Colonic mucosa (tissue), 4 donors: ENCODE measurements at places on chromosomes 2 and 18. TPM values are rescaled to one million over a fixed set of nuclear protein-coding genes. Genes with fewer than 3 reads are reported as not detected.

DNA sequence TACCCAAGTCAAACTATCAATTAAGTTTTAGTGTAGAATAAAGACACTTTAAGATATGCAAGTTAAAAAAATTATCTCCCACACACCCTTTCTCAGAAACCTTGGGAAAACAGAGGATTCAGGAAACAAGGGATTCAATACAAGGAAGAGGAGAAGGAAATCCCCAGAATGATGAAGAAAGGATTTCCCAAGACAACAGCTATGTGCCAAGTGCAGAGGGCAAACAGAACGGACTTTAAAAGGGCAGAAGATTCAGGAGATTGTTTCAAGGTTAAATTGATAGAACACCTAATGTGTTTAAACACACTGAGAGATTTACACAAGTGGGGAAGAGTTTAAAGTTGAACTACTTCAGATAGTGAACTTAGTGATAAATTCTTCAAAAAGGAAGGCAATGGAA, 71.5 kb upstream of the EPAS1 start:
- no peak overlapping the region for H3K27ac ChIP-seq
- no peak overlapping the region for H3K4me3 ChIP-seq
- no peaks in the 10 kb centered on the region for H3K4me1 ChIP-seq

GRCh38 chr2:34345030-34345429, 745.9 kb upstream of the FAM98A start:
- H3K27ac ChIP-seq, result no peak overlapping the region
- no peaks in the 10 kb centered on the region for H3K27me3 ChIP-seq
- H3K36me3 ChIP-seq, result no peaks in the 10 kb centered on the region
- no peak for DNase-seq

- no peaks in the 10 kb centered on the region for H3K36me3 ChIP-seq
- DNase-seq, result no peak
- H3K4me1 ChIP-seq, result peaks cover 7% of the 10 kb centered on the region
- no peak overlapping the region for H3K4me3 ChIP-seq
Measured at GRCh38 chr18:48901145-48902022, 49.4 kb downstream of the SMAD7 start.

Gene GALNT13
- total RNA-seq, result 0.40 TPM

Gene GLB1L
- total RNA-seq, result 2.5 TPM

Gene ZDBF2
- total RNA-seq, result 1.7 TPM

Gene CDH19
- 3.6 TPM for total RNA-seq

DNA sequence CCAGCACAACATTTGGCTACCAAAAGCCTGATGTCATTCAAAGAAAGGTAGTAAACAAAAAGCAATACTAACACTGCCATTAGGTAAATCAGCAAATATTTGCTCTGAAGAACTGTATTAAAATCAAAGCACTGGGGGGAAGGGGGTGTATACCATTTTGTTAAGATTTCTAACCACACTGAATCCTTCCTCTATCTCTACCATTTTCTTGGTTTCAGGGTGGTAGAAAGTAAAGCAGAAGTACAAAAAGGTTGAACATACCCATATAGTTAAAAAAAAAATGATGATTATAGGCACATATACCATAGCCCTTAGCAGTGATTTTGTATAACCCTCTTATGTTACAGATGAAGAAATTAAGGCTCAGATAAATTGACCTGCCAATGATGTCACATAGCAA, 437.6 kb downstream of the ZEB2 start:
- H3K27ac ChIP-seq, result no peak overlapping the region
- H3K4me1 ChIP-seq, result no peaks in the 10 kb centered on the region
- H3K4me3 ChIP-seq, result no peak overlapping the region
- H3K27me3 ChIP-seq, result no peaks in the 10 kb centered on the region

DNA sequence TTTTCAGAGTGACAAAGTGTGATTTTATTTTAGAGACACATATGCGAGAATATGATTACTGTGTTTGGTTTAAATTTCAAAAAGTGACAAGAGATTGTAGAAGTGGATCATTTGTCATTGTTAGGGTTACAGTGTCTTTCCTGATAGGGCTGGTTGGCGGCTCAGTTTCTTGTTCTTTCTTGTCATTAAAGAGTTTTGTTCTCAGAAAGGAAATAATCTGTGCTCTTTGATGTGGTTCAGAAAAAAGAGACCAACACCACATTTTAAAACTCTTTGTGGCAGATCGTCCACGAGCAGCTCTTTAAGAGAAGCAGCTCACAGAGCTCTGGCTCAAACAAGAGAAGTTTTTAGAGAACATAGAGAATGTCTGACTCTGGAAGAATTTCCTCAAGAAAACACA, 45.6 kb upstream of the ZNF532 start:
- H3K36me3 ChIP-seq, result no peaks in the 10 kb centered on the region
- no peak for DNase-seq
- H3K4me1 ChIP-seq, result no peaks in the 10 kb centered on the region

DNA sequence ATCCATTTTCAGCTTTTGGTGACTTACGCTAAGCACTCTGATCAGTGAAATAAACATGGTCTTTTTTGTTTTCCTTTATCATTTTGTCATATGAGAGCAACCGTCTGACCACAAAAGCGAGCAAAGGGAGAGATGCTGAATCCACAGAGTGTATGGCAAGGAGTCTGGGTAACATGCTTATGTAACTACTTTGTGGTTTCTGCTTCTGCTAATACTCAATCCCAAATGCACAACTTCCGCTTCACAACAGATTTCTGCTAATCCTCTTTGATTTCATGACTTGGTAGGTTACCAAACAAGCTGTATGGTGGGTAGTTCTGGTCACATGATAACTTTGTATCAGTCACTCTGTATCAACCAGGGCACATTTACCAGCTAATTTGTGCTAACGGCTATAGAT, 908.4 kb upstream of the CRIM1 start:
- H3K27ac ChIP-seq, result no peak overlapping the region
- no peaks in the 10 kb centered on the region for H3K36me3 ChIP-seq
- no peak overlapping the region for H3K4me3 ChIP-seq
- H3K27me3 ChIP-seq, result no peaks in the 10 kb centered on the region
- no peak for DNase-seq

- H3K36me3 ChIP-seq, result no peaks in the 10 kb centered on the region
- H3K4me1 ChIP-seq, result peaks cover 5% of the 10 kb centered on the region
- H3K4me3 ChIP-seq, result no peak overlapping the region
- no peak for DNase-seq
Measured at GRCh38 chr2:147636886-147637285, 207.9 kb upstream of the ACVR2A start.

Gene VWA3B
- 3.2 TPM for total RNA-seq

Gene MBD1
- 54.2 TPM for total RNA-seq

- no peak overlapping the region for H3K27ac ChIP-seq
- no peak for DNase-seq
- H3K4me3 ChIP-seq, result no peak overlapping the region
- H3K36me3 ChIP-seq, result no peaks in the 10 kb centered on the region
Measured at GRCh38 chr2:147006736-147007141, 838.1 kb upstream of the ACVR2A start.

Gene RAB17
- 32.5 TPM for total RNA-seq

- no peaks in the 10 kb centered on the region for H3K4me1 ChIP-seq
- H3K27me3 ChIP-seq, result no peaks in the 10 kb centered on the region
- H3K4me3 ChIP-seq, result no peak overlapping the region
- H3K36me3 ChIP-seq, result no peaks in the 10 kb centered on the region
- DNase-seq, result no peak
- H3K27ac ChIP-seq, result no peak overlapping the region
Measured at GRCh38 chr2:7601990-7602389, 684.8 kb downstream of the RNF144A start.

- H3K27me3 ChIP-seq, result peaks cover 12% of the 10 kb centered on the region
- no peak overlapping the region for H3K27ac ChIP-seq
- H3K4me1 ChIP-seq, result no peaks in the 10 kb centered on the region
Measured at GRCh38 chr18:34158881-34159690, 65.6 kb downstream of the NOL4 start.

DNA sequence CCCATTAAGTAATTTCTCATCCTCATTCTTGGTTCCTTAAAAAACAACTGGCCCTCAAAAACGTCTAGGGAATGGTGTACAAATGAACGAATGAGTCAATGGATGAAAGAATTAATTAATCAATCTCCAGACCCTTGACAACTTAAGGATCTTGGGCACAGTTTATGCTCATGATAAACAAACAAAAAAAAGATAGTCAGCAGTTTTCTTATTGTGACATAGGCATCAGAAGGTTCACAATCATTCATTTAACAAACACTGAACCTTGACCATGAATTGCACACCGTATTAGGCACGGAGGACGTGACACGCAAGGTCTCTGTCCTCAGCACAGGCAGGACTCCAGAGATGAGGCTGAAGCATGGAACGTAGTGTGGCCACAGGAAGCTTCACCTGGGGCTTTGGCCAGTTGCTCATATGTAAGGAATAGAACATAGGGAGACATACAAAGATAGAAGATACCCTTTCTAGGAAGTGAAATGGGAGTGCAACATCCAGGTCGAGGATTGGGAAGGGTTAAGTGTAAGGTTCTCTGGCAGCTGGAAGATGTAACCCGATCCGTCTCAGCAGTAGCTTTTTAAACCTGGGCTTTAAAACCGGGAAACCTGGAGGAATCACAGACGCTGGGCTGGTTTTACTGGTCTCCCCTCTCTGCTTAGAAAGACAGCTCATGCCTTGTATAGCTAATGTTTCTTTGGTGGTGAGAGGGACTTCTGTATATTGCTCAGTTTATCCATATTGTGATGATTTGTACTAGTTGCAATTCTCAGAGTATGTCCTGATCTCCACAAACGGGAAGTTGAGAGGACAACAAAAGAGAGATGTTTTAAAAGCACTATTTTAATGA, 8.9 kb upstream of the LTBP1 start:
- no peaks in the 10 kb centered on the region for H3K4me1 ChIP-seq
- no peaks in the 10 kb centered on the region for H3K36me3 ChIP-seq
- no peak overlapping the region for H3K27ac ChIP-seq
- DNase-seq, result no peak
- H3K4me3 ChIP-seq, result no peak overlapping the region
- H3K27me3 ChIP-seq, result no peaks in the 10 kb centered on the region

DNA sequence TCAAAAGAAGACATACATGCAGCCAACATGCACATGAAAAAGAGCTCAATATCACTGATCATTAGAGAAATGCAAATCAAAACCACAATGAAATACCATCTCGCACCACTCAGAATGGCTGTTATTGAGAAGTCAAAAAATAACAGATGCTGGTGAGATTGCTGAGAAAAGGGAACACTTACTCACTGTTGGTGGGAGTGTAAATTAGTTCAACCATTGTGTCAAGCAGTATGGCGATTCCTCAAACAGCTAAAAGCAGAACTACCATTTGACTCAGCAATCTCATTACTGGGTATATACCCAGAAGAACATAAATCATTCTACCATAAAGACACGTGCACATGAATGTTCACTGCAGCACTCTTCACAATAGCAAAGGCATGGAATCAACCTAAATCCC, 95.5 kb upstream of the XIRP2 start:
- no peaks in the 10 kb centered on the region for H3K27me3 ChIP-seq
- DNase-seq, result no peak
- no peak overlapping the region for H3K27ac ChIP-seq

GRCh38 chr2:37468170-37468569, 123.7 kb downstream of the QPCT start:
- H3K27ac ChIP-seq, result no peak overlapping the region
- no peak overlapping the region for H3K4me3 ChIP-seq
- H3K4me1 ChIP-seq, result no peaks in the 10 kb centered on the region
- H3K27me3 ChIP-seq, result no peaks in the 10 kb centered on the region

DNA sequence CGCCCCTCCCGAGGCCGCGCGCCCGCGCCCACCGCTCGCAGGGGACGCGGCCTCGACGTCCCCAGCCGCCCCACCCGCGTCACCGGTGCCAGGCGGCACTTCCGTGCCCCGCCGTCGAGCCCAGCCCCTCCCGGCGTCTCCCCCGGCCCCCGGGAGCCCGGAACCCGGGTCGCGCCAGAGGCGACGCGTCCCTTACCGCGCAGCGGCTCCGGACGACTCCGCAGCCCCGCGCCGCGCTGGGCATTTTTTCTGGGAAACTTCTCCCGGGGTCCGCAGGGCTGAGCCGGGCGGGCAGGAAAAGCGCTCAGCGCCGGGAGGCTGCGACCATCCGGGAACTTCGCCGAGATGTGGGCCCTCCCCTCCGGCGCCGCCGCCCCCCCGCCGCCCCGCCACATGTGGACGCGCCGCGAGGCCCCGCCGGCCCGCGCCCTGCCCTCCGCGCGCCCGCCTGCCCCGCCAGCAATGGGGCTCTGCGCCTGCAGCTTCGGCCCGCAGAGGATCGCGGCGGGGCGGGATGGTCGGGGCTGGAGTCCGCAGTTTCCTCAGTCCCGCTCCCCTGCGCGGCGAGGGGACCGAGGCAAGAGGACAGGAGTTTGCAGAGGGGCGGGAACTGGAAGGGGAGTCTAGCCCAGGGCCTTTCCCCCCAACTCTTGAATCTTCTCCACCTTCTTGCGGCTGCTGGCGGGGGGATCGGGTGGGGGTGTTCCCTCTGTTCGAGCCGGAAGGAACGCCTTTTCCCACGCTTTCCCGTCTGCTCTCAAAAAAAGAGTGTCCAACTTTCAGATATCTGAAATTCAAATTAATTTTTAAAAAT, 81.5 kb downstream of the CHRNA1 start:
- H3K27ac ChIP-seq, result peak overlapping the region; percentile 45
- peaks cover 5% of the 10 kb centered on the region for H3K27me3 ChIP-seq
- peak; percentile 58 for DNase-seq
- no peaks in the 10 kb centered on the region for H3K36me3 ChIP-seq

- H3K27me3 ChIP-seq, result no peaks in the 10 kb centered on the region
- no peak for DNase-seq
- H3K4me1 ChIP-seq, result no peaks in the 10 kb centered on the region
- H3K27ac ChIP-seq, result peak overlapping the region; percentile 25
- H3K36me3 ChIP-seq, result no peaks in the 10 kb centered on the region
Measured at GRCh38 chr2:47041063-47041462, 114.0 kb downstream of the STPG4 start.

- no peaks in the 10 kb centered on the region for H3K36me3 ChIP-seq
- H3K4me3 ChIP-seq, result no peak overlapping the region
- no peaks in the 10 kb centered on the region for H3K4me1 ChIP-seq
- H3K27me3 ChIP-seq, result no peaks in the 10 kb centered on the region
- no peak overlapping the region for H3K27ac ChIP-seq
Measured at GRCh38 chr2:128782411-128783192, 463.9 kb upstream of the HS6ST1 start.

GRCh38 chr2:3222636-3223035, 155.0 kb downstream of the EIPR1 start:
- H3K27me3 ChIP-seq, result no peaks in the 10 kb centered on the region
- no peak overlapping the region for H3K27ac ChIP-seq
- no peaks in the 10 kb centered on the region for H3K36me3 ChIP-seq

- no peak overlapping the region for H3K27ac ChIP-seq
- H3K36me3 ChIP-seq, result no peaks in the 10 kb centered on the region
- H3K27me3 ChIP-seq, result no peaks in the 10 kb centered on the region
Measured at GRCh38 chr18:65206551-65207260, 544.1 kb upstream of the CDH7 start.

DNA sequence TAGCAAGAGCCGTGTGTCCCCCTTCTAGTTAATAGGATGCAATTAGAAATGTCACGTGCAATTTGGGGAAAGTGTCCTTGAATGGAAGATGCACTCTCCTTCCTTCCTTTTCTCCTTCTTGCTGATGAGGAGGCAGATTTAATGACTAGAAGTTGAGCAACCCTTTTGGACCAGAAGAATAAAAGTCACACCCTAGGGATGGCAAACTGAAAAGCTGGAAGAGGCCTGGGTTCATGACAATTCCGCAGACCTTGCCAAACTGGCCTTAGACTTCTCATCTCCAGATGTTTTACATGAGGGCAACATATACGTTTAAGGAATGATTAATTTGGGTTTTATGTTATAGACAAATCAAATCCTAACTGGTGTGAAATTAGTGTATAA, 38.6 kb upstream of the NCOA1 start:
- DNase-seq, result peak; percentile 26
- H3K36me3 ChIP-seq, result no peaks in the 10 kb centered on the region
- H3K27ac ChIP-seq, result no peak overlapping the region
- H3K27me3 ChIP-seq, result no peaks in the 10 kb centered on the region
- no peaks in the 10 kb centered on the region for H3K4me1 ChIP-seq

Gene SERPINB13
- total RNA-seq, result not detected

Gene SCN2A
- total RNA-seq, result 0.05 TPM

Gene MC2R
- total RNA-seq, result not detected
